ENCODE measurements at places on chromosomes 7 and 10.
A peak's percentile ranks its signal among the peaks of the same experiment; 100 is the strongest.

DNA sequence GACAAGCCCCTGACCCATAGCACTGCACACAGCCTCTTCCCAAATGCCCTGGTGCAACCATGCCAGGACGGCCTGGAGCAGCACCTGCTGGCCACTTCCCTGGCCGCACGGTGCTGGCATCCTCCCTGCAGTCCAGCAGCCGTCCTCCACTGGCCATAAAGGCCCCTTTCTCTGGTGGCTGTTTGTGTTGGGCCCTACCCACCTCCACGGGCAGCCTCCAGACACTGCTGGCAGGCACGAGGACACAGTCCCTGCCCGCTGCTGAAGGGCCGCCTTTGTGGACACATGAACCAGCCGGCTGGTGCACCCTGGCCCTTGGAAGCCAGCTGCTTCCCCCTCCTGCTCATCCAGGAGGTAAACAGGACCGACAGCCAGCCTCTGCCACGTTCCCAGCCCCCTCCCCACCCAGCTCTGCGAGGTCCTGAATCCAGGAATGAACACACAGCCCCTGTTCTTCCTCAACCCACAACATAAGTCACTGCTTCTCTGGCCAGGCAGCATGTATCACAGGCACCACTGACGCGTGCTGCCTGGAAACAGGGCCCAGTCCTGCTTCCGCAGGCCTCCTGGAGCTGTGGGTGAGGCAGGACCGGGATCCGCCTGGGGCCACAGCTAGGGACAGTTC lies 43.8 kb downstream of the SPOCK2 start:
- DNase-seq: no peak

GRCh38 chr7:115722302-115722977 lies 308.1 kb downstream of the TFEC start:
- DNase-seq: peak; percentile 9

GRCh38 chr7:17015598-17016031 lies 133.8 kb upstream of the AGR3 start:
- DNase-seq: peak; percentile 23

DNA sequence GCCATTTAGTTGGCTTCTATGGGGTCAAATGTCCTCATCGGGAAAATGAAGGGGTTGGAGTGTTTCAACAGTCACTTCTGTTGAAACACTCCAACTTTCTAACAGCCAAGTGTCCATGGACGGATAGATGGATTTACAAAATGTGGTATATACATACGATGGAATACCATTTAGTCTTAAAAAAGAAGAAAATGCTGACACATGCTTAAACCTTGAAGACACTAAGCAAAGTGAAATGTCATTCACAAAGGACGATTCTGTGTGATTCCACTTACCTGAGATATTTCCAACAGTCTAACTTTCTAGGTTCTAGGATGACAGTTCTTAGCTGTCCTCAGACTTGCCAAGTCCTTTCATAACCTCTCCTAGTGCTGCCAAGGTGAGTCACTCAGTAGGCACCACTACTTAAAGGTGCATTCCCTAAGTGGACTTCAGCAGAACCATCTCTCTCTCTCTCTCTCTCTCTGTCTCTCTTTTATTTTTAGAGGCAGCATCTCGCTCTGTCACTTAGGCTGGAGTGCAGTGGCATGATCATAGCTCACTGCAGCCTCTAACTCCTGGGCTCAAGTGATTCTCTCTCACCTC lies 69.0 kb downstream of the DENND2A start:
- no peak for DNase-seq

DNA sequence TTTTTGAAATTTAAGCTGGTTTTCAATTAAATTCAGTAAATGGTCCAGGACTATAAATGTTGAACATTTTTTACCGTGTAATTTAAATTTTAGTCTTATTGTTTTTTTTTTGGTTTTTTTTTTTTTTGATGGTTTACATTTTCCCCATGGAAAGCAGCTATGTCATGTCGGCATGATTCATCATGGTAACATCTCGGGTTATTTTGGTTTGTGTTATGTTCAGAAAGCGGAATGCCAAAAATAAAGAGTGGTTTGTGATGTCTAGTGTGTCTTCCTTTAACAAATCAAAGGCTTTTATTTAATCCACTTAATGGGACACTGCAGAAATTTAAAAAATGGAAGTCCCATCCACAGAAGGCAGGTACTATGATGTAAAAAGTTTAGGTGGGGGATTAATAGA lies 58.5 kb downstream of the TRUB1 start:
- no peak for DNase-seq

- DNase-seq: no peak
Measured at GRCh38 chr10:71006506-71006905, 118.1 kb upstream of the PCBD1 start.

- DNase-seq: peak; percentile 20
Measured at GRCh38 chr10:73591935-73592699, 975 bp upstream of the USP54 start.

- DNase-seq: no peak
Measured at GRCh38 chr7:37549076-37549931, 100.6 kb upstream of the ELMO1 start.

- no peak for DNase-seq
Measured at GRCh38 chr7:110400411-110400810, 690.5 kb upstream of the LRRN3 start.

- peak; percentile 10 for DNase-seq
Measured at GRCh38 chr10:6009150-6009549, 31.8 kb upstream of the IL15RA start.

- DNase-seq: no peak
Measured at GRCh38 chr10:69088471-69088769, 517 bp downstream of the SRGN start.

DNA sequence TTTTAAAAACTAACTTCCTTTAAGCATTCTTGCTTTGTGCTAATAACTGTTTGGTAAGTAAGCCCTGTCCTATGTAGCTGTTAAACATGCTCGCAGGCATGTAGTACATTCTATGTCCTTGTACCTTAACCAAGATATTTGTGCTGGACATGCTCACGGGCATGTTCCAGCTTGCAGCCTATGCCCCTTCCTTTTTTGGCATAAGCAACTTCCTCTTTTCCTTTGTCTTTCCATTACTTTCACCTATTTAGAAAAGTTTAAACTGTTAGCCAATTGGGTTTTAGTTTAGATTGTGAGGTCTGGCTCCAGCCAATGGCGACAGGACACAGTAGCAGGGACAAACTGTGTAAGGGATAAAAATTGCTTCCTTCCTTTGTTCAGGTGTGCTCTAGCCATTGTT lies 14.4 kb upstream of the APBB1IP start:
- DNase-seq: no peak

- no peak for DNase-seq
Measured at GRCh38 chr7:19368491-19368925, 223.3 kb upstream of the FERD3L start.

- no peak for DNase-seq
Measured at GRCh38 chr7:15778191-15778590, 91.7 kb upstream of the MEOX2 start.

DNA sequence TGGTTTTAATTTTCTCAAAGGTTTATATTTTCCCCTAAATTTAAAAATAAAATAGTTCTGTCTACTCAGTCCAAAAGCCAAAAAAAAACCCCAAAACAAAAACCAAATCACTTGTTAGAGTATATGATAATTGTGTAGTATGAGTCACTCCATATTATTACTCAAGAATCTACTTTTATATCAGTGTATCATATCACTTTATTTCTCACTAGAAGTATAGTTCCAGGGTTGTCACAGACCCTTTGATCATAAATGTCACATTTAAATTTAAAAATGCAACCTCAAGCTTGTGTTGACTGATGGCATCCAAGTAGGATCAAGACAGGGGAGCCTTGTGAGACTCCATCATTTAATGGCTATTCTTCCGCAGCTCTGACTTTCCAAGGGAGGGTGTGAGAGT lies 61.0 kb downstream of the PAPSS2 start:
- DNase-seq: no peak

GRCh38 chr7:35630024-35630972 lies 64.6 kb downstream of the HERPUD2 start:
- DNase-seq: no peak
